ENCODE measurements at places on chromosomes 7 and 10.

- DNase-seq: no peak
Measured at GRCh38 chr7:157889480-157889879, 552.7 kb downstream of the DNAJB6 start.

DNA sequence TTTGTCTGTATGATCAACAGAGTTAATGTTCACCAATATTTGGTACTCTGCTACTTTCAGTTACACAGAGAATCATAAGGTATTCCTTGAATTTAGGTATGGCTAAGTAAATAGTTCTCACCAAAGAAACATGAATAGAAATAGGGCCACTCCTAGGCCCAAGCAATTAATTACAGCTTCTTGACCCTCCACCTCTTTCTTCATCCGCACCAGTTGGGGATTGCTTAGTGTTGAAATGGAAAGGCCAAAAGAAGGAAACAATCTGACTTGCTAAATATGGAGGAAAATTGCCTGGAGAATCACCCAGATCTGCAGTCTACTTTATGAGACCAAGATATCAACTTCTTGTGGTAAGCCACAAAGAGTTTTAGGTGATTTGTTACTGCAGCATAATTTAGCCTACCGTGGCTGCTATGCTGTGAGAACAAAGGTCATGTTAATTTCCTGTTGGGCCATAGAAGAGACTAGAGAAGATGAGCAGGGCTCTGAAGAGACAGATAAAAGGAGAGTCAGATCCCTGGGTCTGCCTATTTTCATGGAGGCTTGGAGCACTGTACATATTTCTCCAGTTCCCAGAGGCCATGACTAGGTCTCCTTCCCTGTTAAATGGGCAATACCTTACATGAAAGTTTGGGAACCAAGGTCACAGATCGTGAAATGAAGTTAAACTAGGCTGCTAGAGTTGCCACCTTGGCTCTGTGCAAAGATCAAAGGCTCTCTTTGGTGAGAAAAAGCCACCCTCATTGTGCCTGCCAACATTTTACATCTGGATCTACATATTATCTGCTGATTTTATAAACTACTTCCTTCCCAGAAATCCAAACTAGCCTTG is 93.3 kb upstream of the GDF10 start:
- no peak for DNase-seq

DNA sequence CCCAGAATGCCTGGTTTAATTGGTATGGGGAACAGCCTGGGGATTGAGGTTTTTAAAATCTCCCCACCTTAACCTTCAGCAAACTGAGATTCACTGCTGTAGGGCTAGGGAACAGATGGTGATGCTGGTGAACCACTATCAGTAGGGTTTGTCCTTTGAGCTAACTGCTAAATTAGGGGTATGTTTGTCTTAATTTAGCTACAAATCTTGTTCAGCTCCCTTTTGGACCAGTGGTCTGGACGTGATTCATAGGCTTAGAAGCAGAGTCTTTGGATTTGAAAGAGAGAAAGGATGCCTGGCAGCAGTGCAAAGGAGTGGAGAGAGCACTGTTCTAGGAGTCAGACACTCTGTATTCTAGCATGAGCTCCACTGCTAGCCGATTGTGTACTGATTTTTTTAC is 2.8 kb downstream of the HDAC9 start:
- DNase-seq: no peak

- no peak for DNase-seq
Measured at GRCh38 chr10:96358851-96359540, at the start of gene OPALIN. Gene OPALIN, minus strand, starts transcription at chr10:96359002. Its CDS starts 106 bp downstream, at chr10:96358896.

DNA sequence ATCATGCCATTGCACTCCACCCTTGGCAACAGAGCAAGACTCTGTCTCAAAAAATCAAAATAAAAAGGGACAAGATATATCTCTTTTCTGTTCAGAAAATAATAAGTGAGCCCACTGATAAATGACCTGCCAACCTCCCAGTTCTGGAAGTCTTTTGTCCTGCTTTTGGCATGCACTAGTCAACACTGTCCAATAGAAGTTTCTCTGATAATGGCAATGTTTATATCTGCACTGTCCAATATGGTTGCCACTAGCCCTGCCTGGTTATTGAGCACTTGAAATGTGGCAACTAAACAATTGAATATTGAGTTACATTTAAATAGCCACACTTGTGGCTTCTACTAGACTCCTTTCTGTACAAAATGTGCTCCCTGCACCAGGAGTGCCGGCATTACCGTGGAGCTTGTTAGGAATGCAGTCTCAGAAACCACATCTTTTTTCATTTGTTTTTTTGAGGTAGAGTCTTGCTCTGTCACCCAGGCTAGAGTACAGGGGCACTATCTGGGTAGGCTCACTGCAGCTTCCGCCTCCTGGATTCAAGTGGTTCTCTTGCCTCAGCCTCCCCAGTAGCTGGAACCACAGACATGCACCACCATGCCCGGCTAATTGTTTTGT is 229.7 kb downstream of the CACNB2 start:
- no peak for DNase-seq

DNA sequence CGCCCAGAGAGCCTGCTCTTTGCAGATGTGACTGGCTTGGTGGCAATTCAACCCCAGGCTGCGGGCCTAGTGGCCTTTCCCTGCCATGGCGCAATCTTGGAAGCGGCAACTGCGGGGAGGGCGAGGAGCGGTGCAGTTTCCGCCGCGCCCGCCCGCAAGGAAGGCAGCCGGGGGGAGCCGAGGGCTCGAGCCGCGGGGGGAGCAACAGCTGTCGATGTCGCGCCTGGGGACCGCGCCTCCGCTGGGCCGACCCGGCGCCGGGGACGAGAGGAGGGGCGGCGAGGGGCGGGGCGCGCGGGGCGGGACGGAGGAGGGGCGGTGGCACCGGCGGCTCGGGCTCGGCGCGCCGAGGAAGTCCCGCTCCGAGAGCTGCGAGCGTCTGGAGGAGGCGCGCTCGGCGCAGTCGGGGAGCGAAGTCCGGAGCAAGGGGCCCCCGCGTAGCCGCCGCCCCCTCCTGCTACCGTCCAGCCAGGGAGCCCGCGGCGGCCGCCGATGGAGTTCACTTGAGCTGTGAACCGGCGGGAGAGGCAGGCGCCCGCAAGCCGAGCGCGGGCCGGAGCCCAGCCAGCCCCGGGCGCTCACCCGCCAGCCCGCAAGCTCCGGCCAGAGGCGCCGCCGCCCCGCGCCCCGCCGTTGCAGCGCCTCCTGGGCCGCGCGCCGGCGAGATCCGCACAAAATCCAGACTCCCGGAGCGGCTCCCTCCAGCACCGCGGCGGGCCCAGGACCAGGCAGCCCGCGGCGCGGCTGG is 438.1 kb upstream of the GALNT17 start:
- DNase-seq: peak; percentile 52

DNA sequence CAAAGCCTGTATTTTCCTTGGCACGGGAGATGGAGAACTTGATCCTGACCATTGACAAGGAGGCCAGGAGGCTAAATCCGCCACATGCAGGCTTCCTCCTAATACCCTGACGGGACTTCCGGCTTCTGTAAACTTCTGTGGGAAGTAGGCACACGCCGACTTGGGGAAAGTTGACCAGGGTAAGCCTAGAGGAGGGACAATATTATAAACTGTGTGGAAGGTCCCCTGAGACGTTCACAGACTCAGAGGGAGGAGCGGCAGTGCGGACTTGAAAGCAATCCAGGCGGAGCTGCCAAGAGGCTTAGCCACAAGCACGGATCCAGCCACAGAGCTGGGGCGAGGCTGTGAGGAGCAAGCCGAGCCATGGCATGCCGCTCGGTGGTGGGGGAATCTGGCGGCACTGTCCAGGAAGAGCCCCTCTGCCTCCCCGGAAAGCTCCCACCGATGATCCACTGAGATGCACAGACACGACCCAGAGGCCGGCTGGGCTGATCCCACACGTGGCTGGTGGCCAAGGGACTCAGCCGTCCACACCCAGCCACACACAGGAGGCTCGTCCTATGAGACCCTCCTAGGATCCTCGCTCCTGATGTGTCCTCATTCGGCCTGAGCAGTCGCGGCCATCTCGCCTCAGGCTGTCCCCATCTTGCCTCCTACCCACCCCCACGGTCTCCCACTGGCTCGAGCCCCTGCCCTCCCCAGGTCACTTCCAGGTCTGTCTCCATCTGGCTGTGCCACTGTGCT is 40.0 kb upstream of the INSIG1 start:
- no peak for DNase-seq

DNA sequence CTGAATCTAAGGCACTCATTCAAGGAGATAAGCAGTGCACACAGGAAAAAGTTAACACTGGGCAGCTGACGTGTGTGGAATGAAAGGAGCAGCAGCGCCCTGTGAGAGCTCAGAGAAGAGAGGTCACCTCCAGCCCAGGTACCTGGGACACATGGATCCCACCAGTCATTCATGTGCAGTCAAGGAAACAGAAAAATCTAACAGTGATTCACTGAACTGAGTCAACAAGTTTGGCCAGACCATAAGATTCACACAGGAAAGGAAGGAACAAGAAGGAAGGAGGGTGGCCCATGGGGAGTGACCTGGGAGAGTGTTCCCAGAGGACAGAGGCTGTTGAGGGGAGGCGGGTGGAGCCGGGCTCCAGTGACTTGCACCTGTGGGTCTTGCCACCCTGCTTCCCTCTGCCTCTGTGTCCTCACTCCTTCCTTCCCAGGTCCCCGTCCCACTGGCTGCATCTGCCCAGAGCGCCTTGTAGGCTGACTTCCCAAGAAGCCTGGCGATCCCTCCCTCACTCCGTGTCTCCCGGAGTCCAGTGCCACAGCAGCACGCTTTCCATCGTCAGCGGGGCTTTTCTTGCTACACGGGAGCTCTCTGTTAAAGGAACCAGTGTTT is 27.7 kb downstream of the RNF32 start:
- DNase-seq: no peak

DNA sequence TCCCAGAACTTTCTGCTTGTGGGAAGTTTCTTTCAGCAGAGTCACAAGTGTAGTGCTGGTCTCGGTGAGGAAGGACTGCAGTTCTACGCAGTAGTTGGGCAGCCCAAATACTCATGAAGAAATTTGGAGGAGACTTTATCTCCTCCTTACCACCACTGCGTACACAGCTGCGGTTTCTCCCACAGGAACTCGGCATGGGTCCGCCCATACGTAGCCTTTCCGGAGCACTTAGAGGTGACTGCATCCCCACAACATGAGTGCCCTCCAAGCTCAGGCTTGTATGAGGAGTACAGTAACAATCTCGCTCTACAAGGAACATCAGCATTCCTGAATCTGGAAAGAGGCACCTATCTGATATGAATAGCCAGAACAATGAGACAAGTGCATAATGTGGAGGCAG is 549.2 kb upstream of the SEMA3D start:
- no peak for DNase-seq

DNA sequence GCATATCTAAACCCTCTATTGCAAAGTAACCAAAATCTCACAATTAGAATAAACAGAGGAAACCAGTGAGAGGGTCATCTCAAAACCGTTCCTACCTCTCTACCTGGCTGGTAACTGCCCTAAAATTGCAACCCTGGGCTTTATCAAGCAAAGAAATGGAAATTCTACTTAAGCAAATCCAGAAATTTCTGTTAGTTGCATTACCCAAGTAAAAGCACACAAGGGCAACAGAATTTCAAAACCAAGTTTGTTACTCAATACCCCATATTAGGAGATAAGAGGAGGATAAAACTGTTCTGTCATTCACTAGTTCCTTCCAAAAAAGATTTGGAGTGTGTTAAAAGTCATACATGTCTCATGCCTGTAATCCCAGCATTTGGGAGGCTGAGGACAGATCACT is 195.3 kb downstream of the FAM107B start:
- no peak for DNase-seq

DNA sequence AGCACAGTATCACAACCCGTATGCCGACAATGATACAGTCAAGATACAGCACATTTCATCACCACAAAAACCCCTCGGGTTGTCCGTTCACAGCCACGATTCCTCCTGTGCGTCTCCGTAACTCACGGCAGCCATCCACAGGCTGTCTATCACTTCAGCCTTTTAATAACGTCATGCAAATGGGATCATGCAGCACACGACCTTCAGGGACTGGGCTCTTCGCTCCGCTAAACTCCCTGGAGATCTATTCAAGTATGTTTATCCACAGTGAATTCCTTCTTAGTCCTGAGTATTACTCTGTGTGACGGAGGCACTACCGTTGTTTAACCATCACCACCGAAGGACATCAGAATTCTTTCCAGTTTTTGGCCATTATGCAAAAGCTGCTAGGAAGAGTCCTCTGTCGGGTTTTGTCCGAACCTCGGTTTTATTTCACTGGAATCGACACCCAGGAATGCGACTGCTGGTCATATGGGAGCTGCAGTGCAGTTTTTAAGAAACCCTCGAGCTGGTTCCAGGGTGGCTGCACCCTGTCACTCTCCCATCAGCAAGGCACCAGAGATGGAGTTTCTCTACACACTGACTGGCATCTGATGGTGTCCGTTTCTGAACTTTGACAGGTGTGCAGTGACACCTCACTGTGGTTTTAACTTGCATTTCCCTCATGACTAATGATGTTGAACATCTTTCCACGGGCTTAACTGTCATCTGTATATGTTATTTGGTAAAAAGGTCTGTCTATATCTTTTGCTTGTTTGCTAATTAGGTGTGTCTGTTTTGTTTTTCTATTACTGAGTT is 193.6 kb downstream of the MAD1L1 start:
- no peak for DNase-seq

DNA sequence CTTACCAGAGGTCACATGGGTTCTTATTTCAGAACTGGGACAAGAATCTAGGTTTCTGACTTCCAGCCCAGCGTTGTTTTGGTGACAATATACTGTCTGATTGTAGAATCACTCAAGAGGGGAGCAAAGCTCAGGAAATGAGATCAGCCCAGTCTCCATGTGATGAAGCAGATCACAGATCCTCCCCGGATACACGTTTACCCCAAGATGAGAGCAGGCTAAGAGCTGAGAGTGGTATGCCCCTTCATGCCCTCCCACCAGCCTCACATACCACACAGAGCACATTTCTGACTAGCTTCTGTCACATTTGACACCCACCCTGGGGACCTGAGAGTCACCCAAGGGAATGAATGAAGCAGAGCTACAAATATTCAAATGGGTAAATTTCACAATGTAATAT is 27.1 kb upstream of the PRKCQ start:
- DNase-seq: no peak

Measured in stimulated activated CD8-positive, alpha-beta memory T cell treated with anti-CD3 and anti-CD28 coated beads, Interleukin-4, amount 100 ng/mL, for 4 hours (primary cell).